ENCODE measurements at places on chromosomes 1 and 21.

DNA sequence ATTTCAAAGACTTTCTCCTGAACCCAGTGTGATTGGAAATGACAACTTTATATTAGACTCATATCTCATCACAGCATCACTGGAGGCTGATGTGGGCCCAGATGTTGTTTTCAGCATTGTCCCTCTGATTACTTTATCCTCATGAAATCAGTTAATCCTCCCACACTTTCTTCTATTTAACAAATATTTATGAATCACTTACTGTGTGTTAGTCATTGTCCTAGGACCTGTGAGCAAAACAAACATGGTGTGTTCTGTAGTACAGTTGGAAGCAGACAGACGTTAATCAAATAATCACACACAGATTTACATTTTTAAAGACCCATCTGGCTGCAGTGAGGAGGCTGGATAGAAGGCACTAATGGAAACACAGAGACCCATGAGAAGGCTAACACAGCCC, 383.7 kb downstream of the PRDM2 start:
- no peak for DNase-seq

DNA sequence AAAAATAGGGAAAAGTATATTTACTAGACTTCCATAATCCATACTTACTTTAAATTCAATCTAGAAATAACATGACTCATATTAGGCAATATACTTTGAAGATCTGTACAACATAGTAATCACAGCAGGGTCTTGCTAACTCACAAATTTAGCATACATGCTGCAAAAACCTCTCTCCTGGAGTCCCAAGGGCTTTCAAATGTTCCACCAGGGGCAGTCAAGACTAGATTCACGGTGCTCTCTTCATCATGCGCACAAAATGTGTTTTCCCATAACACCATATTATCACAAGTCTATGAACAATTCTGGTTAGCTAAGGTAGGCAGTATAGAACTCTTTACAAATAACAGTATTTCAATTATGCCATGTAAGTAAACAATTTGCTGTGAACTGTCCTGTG, 45.8 kb downstream of the SSX2IP start:
- DNase-seq, result no peak

- DNase-seq, result no peak
Observed at GRCh38 chr1:233229288-233229687, 66.2 kb downstream of the PCNX2 start.

- no peak for DNase-seq
Observed at GRCh38 chr1:5686925-5687706, 305.1 kb downstream of the NPHP4 start.

DNA sequence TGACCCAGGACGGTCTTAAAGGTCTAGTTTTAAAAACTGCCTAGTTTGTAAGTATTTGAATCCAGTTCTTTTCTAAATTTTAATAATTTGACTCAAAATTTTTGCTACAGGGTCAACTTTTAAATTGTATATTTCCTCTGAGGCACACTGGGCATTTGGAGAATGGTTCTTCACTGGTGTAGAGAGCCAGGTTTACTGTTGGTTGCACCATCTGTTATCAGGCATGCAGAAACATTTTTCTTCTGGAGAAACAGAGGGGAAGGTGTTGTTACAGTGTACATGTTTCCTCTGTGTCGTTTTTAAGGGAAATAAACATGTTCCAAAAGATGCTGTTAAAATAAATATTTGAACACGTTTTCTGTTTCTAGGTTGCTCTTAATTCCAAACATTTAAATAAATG, 39.0 kb upstream of the RWDD3 start:
- DNase-seq, result no peak

DNA sequence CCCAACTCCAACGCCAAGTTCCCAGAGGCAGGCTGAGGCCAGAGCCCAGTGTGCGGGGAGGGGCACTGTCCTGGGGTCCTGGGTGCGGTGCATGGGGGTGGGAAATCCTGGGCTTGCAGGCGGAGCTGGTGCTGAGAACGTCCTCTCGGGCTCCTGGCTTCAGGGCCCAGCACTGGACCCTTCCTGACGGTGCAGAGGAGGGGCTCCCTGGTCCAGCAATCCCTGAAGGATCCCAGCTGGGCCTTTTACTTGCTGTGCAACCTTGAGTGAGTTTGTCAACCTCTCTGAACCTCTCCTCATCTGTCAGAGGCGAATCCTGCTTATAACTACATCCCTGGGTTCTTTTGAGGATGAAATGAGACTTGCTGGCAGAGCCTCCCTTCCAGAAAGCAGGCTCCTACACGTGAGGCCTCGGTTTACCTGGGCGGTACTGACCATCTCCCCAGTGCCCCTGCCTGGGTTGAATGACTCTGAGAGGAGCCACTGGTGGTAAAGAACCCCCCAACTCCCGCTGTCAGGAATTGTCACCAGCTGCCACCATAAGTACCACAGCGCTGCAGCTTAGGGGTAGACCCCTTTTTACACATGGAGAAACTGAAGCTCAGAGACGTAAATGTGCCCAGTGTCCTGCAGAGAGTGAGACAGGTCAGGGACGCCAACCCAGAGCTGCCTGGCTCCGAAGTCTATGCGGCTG, 77.3 kb downstream of the DHRS3 start:
- no peak for DNase-seq

- no peak for DNase-seq
Observed at GRCh38 chr1:229980009-229980408, 87.0 kb upstream of the GALNT2 start.

DNA sequence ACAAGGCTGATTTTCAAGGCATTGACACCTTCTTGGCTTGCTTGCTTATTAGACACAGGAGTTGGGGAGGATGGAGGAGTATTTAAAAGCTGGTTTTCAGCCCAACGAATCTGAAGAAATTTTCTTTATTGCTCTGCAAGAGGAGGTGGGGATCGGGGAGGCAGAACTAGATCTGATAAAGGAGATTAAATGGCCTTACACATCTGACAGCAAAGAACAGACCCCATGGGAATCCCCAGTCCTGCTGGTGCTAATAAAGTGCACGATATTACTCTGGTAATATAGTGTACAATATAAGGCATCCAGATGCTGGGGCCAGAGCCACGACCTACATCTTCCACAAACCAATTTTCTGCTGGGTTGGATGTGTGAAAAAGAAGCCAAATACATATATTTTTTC, 323.0 kb downstream of the OMA1 start:
- DNase-seq, result no peak

DNA sequence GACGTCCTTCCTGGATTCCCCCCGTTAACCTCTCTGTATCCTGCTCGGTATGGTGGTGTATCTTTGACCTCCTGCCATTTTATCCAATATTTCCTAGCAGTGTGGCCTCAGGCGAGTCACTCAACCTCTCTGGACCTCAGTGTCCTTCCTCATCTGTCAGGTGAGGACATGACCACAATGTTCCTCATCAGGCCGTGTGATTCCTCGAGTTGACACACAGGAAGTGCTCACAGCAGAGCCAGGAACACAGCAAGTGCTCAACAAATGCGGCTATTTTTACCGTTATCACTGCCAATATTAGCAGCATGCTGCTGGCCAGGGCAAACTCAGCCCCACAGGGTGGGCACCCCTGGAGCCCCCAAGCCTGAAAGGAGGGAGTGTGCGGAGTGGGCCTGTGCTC, 450.2 kb downstream of the KIF26B start:
- no peak for DNase-seq

GRCh38 chr1:244349103-244349531, 102.6 kb downstream of the ADSS2 start:
- DNase-seq, result no peak

DNA sequence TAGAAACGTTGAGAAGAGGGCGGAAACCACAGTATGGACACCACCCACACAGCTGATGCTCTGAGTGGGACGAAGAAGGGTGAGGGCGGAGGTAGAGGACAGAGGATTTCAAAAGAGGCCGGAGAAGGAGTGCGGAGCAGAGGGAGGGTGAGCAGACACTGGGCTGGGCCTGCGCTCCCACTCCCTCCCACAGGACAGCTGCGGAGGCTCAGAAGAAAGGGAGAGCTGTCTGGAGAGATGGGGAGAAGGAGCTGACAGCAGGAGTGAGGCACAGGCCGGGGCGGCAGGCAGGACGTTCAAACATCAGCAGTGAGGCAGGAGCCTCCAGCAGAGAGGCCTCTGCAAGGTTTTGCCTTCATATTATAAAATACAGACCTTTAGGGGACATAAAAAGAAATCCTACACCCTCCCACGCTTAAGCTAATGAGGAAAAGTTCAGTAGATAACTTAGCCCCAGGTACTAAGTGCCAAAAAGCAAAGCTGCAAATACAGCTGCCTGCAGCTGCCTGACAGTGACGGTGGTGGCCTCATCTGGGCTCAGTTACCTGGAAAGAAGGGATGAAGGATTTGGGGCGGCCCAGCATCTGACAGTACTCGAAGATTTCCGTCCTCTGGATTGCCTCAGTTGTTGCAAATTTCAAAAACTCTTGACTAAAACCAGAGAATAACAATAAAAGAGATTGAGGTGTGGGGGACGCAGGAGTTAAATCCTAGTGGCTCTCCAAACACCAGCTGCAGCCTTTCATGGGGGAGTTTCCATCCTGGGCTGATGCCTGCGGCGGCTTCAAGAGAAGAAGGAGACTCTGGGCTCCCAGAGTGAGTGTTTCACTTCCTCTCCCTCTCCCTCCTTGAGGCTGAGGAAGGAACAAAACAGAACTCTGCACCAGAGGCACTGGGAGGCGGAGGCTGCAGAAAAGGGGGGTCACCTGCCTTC, 25.6 kb downstream of the SEC16B start:
- no peak for DNase-seq

DNA sequence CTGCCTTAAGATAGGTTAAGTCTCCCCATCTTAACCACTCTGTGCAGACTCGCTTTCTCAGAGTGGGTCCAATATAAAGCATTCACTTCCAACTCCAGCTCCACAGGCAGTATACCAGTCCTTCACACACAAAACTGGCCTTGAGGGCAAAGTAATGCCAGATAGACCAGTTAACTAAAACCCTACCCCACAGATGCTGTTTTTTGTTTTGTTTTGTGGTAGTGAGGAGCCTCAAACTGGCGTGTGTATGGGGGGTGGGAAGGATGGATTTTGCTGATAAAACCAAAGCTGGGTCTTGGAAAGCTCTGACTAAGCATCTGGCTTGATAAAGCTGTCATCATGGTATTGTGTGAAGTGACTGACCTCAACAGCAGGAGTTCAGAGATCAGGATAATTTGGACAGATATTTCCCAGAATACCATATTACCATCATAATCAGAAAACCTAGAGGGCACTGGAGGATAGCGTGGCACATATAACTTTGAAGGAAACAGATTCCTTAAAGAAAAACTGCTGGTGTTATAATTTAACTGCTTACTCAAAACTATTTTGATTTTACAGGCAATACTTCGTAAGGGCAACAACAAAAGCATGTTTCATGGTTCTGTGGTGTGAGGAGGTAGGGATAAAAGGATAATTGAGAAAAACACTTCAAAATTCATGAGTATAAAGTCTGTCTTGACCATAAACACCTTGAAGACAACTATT, 29.6 kb upstream of the CPLANE2 start:
- no peak for DNase-seq

DNA sequence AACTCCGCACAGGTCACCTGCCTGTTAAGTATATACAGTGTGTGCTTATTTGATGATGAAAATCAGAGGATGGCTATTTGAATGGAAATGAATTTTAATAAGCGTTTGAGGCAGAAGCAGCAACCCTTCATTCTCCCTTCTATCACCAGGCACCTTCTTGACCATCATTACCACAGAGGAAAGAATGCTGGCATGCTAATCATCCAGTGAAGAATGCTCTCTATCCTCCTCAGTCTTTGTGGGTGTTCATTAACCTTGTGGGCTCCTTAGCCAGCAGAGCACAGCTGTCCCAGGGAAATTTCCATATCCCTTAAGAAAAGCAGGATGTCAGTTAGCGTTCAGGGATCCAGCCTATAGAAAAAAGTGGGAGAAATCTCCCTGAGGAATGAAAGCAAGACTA, 428.0 kb upstream of the CAMK1G start:
- DNase-seq, result no peak

- DNase-seq, result no peak
Observed at GRCh38 chr1:156491151-156491949, 9.2 kb downstream of the MEF2D start.

GRCh38 chr21:25859235-25859929, 124.6 kb downstream of the GABPA start:
- no peak for DNase-seq

DNA sequence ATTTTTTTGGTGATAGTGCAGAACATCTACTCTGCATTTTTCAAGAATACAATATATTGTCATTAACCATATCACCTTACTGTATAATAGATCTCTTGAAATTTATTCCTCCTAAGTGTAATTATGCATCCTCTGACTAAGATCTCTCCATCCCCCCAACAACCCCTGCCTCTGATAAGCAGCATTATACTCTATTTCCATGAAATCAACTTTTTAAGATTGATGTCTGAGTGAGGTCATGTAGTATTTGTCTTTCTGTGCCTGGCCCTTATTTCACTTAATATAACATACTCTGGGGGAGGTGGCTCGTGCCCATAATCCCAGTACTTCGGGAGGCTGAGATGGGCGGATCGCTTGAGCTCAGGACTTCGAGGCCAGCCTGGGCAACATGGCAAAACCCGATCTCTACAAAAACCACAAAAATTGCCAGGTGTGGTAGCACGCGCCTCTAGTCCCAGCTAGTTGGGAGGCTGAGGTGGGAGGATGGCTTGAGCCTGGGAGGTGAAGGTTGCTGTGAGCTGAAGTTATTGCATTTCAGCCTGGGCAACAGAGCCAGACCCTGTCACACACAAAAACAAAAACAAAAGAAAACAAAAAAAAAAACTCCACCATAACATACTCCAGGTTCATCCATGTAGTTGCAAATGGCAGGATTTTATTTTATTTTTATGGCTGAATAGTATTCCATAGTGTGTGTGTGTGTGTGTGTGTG, 5.7 kb downstream of the ACOT11 start:
- DNase-seq, result no peak

DNA sequence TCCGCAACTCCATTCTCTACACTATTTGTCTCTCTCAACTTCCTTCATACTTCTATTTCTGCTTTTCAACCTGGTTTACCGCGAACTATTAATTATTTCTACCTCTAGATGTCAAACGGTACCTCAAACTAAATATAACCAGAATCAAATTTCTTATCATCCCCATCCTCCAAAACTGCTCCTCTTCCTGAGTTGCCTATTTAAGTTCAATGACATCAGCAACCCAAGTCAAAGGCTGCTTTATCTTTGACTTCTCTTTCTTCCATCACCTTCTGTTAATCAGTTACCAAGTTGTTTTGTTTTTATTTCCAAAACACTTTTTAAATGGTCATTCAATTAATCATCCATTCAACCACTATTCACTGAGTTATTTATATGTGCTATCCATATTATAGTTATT, 171.9 kb downstream of the COL24A1 start:
- no peak for DNase-seq

DNA sequence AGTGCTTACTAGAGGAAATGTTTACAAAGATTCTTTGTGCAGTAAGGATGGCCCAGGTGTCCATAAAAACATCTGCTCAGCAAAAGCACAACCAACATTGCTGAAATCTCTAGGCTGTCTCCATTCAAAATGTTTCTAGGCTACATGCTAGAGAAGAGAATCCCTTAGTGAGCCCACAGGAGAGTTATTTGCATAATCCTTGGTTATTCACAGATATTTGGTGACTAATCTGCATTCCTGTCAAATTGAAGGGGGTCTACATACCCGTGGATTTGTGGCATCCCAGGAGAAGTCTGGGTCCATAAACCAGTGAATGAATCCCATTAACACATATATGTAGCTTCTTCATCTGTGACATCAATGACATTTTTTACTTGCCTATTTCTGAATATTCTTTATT, 261.3 kb upstream of the ESRRG start:
- no peak for DNase-seq

- DNase-seq, result no peak
Observed at GRCh38 chr1:61825393-61825792, 83.1 kb downstream of the PATJ start.

- no peak for DNase-seq
Observed at GRCh38 chr1:81929106-81929505, 128.4 kb downstream of the ADGRL2 start.

Measured in activated T-cell treated with anti-CD3 and anti-CD28 coated beads for 24 hours (primary cell).